ENCODE measurements at places on chromosomes 1 and 21. TPM values are rescaled to one million over a fixed set of nuclear protein-coding genes. Genes with fewer than 3 reads are reported as not detected.

TEX38 gene
- total RNA-seq = 0.35 TPM

FNDC7 gene
- not detected for total RNA-seq

FCGR2B gene
- 19.7 TPM for total RNA-seq

PTPN7 gene
- total RNA-seq = 5.5 TPM

ADAM30 gene
- total RNA-seq = not detected

SPSB1 gene
- 25.9 TPM for total RNA-seq

DNA sequence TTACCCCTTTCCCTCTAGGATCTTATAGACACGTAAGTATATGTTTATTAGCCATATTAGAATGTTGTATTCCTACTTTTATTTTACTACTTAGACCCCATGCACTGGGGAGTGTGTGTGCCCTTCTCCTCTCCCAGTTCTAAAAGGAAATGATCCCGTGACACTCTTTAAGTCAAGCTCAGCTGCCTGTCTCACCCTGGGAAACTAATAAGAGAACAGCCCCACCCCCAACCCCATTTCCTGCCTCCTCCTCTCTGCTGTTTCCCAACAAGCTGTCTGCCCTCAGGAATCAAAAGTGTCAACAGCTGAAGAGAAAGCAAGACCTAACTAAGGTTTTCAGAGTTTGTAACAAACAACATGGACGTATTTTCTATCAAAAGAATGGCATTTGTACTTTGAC lies 92.6 kb upstream of the VAV3 start:
- no peak overlapping the region for H3K4me3 ChIP-seq
- no peaks in the 10 kb centered on the region for H3K36me3 ChIP-seq
- DNase-seq = no peak
- H3K4me1 ChIP-seq = peaks cover 2% of the 10 kb centered on the region

DNA sequence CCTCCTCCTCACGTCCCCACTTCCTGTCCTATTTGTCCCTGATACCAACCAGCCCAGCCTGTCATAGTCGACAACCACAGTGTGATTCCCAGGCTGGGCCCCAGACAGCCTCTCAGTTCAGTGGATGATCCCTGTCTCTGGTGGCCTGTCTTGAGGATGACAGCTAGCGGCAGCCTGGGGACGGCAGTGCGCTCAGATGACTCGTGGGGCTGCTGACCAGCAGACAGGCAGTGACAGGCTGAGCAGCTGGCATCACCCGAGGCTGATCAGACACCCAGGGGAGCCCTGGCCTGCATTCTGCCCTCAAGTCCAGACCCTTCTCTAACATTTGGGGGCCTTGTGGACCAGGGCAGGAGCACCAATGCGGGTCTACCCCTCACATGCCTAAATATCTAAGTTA lies 21.0 kb downstream of the NKAIN1 start:
- no peak overlapping the region for H3K4me3 ChIP-seq
- no peaks in the 10 kb centered on the region for H3K27me3 ChIP-seq
- H3K27ac ChIP-seq = no peak overlapping the region

AUNIP gene
- 0.38 TPM for total RNA-seq

GRCh38 chr1:193431265-193431977 lies 245.0 kb upstream of the B3GALT2 start:
- no peak overlapping the region for H3K4me3 ChIP-seq
- no peak overlapping the region for H3K27ac ChIP-seq
- no peaks in the 10 kb centered on the region for H3K36me3 ChIP-seq
- no peaks in the 10 kb centered on the region for H3K27me3 ChIP-seq
- DNase-seq = no peak

DNA sequence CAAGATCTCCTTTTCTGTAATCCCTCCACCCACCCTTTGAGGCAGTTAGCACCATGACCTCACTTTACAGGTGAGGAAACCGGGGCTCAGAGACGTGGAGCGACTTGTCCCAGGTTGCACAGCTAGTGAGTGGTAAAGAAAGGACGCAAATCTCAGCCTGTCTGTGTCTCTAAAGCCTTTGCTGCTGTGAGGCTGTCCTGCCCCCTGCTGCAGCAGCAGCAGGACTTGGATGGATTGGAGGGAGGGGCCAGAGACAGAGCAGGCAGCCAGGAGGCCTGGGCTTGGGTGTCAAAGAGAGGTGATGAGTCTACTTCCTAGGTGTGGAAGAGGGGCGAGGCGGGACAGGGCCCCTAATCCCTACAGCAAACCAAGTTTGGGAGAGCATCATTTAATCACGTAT lies 69.6 kb downstream of the PTPRU start:
- no peak overlapping the region for H3K4me3 ChIP-seq
- no peaks in the 10 kb centered on the region for H3K4me1 ChIP-seq
- H3K36me3 ChIP-seq = no peaks in the 10 kb centered on the region
- no peaks in the 10 kb centered on the region for H3K27me3 ChIP-seq

- H3K27me3 ChIP-seq = no peaks in the 10 kb centered on the region
- no peaks in the 10 kb centered on the region for H3K36me3 ChIP-seq
- H3K4me3 ChIP-seq = no peak overlapping the region
- no peaks in the 10 kb centered on the region for H3K4me1 ChIP-seq
- H3K27ac ChIP-seq = no peak overlapping the region
- DNase-seq = no peak
These were observed 189.2 kb upstream of the VAMP3 start for GRCh38 chr1:7581754-7582459.
